ENCODE measurements at places on chromosomes 6 and 20. TPM values are rescaled to one million over a fixed set of nuclear protein-coding genes. Genes with fewer than 3 reads are reported as not detected.

DNA sequence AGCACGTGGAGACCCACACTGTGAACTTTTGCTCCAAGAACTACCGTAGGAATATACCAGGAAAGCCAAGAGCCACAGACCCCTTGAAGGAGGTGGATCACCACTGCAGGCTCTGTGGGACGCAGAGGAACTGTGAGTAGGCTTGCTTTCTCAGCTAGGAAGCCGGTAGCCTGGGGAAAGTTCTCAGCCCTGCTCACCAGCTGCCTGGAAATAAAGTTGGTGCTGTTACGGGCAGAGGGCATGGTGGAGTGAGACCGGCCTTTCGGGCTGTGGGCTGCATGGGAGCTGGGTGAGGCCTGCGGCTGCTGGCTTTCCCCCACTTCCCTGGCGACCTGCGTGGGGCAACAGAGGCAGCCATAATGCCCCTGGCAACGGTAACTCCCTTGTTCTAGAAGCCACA is 373.0 kb upstream of the RUNX2 start:
- no peak for DNase-seq

DNA sequence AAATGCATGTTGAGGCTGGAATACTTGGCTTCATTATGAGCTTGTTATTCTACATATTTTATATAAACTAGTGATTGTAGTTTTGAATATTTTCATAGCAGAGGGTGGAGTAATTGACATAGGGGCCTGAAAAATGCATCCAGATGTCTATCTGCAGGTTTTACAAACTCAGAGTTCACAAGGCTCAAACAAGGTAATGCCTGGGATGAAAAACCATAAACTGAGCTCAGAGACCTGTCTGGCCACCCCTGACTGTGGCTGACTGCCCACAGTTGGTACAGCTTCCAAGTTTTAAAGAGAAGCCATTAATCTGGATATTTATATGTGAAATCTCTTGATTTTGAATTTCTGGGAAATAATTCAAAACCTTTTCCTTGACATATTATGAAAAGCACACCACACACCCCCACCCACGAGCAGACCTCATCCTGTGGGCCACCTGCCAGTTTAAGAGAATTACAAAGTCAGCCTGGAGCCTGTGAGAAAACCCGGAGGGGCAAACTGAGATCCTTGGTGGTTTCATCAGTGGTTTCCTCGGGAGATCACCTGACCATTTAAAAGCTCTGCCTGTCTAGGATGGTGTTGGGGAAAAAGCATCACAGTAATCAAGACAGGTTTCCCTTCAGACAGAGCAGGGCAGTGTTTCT is 230.1 kb downstream of the SAMD5 start:
- DNase-seq, result no peak

DNA sequence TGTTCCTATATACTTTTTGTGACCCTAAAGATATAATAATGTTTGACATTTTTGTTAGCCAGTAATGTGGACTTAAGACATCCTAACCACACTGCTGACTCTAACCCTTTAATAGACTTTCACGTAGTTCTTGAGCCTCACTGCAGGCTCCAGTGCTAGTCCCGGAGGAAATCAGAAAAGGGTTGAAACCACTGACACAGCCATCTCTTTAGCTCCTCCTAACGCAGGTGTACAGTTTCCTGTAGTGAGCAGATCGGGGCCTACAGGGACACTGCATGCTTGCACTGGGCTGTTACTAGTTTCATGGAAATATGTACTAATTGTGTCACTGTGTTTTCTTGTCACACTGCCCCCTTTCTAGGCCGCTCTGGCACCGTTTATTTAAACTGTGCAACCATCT is 512 bp upstream of the HDGFL1 start:
- DNase-seq, result no peak

- DNase-seq, result no peak
Measured at GRCh38 chr6:56961151-56961550, 6.2 kb downstream of the BEND6 start.

DNA sequence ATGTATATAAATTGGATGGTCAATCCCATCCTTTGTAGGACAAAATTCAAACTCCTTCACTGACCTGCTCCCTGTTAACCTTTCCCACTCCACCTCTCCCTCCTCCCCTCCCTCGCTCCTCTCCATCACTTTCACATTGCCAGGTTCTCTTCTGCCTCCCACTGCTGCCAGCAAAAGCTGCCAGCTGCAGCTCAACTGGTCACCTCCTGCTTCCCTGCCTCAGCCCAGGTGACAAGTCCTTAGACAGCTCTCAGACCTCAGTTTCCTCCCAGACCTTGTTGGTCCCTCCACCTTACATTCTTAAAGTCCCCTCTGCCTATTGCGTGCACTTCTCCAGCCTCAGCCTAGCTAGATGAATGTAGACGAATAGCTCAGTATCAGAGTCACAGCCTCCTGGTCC is 23.3 kb upstream of the RTF2 start:
- DNase-seq, result no peak

DNA sequence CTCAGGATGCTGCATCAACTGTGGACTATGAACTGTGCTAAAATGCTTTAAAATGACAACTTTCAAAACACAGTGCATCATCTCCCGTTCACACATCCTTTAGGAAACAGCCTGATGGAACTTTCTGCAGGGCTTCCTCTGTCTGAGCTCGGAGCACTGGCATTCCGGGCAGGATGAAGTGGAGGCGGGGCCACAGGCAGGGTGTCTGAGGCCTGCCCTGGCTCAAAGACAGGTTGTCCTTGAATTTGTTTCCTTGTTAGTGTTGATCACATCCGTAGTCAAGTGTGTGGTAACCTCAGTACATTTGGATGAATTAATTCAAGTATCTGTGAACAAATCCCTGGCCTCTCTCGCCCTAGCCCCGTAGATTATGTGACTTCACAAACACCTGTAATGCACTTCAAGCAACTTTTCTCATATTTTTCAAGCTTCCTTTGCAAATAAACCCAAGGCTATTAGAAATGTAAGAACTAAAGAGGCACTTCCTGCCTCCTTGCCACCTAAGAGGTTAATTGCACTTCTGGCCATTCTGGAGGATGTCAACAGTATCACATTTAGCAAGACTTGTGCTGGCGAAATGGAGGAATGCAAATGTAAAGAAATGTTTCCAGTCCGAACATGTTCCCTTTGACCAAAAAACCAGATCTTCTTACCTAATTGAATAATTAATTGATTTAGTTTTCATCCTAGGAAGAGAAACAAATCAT is 3.1 kb downstream of the CD93 start:
- no peak for DNase-seq

DNA sequence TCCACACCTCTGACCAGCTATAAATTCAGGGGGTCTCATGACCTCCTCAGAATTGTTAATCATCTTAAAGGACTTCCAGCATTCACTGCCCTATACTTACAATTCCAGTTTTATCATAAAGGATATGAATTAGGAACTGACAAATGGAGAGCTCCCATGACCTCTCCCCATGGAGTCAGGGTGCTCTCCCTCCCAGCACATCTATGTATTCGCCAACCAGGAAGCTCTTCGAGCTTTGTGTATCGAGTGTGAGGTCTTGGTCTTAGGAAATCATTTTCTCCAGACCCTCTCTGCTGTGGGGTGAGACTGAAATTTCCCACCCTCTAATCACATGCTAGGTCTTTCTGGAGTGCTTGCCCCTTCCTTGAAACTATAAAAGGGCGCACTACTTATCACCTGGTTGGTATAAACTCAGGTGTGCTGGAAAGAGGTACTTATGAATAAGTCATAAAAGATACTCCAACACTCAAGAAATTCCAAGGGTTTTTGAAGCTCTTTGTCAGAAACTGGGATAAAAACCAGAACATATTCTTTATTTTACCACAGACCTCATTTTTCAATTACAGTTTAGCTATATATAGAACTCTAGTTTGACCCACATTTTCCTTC is 238.4 kb upstream of the OPRM1 start:
- no peak for DNase-seq

DNA sequence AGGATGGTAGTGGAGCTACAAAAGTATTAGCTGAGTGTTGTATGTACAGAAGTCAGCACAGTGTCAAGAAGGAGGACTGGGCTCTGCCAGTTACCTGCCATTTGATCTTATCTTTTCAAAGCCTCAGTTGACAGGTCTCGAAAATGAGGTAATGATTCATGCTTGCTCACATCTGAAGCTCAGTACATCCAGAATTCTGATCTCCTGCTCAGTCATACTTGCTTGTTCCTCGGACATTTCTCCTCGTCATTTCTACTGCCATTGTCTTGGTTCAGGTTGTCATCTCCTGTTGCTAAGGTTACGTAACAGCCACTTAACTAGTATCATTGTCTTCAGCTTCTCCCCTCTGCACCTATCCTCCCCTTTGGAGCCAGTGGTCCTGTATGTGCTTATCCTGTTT is 89.5 kb downstream of the SLX4IP start:
- DNase-seq, result no peak

DNA sequence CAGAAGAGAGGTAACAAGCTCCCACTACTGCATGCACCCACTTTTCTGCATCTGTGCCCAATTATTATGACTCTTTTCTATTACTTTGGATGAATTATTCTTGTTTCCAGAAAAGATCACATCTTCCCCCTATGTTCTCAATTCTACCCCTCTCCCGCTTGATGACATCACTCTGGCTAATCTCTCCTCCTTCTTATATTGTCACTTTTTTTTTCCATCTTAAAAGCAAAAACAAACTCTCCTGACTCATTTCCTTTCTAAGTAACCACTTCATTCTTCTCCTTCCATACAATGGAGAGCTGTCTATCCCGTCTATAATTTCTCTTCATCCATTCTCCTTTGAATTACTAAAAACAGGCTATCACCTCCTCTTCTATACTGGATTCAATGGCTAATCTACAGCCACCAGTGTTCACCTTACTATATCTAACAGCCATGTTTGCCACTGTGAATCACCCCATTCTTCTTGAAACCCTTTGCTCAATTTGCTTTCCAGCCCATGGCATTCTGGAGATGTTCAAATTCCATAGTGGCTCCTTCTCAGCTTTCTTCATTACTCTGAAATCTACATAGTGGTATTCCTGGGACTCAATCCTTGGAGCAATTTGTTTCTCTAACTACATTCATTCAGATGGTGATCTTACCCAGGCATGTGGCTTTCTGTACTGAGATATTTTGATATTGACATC is 378.4 kb downstream of the ARHGAP18 start:
- DNase-seq, result no peak

- no peak for DNase-seq
Measured at GRCh38 chr6:131013495-131013894, 49.5 kb downstream of the EPB41L2 start.

DNA sequence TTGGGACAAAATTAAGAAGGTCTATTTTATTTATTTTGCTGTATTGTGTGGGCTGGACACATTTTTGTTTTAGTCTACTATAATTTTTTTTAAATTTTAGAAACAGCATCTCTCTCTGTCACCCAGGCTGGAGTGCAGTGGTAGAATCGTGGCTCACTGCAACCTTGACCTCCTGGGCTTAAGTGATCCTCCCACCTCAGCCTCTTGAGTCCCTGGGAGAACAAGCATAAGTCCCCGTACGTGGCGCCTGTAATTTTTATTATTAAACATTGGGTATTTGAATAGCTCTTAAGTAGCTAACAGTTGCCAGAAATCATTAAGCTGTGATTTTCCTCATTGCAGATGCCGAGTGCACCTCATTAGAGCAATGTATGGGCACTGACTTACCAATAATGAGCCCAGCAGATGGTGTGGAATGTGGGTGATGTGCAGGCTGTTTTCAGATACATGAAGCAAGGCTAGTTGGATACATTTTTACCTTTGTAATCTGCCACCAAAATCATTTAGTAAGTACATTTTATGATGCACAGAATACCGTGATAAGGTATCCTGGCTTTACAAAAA is 10.3 kb upstream of the MAS1 start:
- DNase-seq, result no peak

DNA sequence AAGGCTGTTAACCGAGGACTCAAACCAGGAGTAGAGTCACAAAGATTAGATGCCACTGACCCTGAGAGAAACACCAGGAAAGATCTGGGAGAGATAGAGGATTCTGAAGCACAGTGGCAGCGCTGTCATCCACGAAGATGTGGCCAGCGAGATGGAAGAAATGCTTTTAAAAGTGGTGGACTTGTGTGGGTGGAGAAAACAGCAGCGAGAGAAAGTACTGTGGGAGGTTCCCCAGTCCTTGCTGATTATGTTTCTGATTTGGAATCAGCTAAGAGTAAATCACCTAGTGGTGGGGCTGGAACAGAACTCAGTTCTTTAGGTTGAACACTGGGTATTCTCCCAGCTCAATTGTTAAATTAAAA is 435 bp upstream of the ZNF322 start:
- DNase-seq, result no peak

GRCh38 chr20:17344790-17345189 is 118.0 kb downstream of the PCSK2 start:
- DNase-seq, result no peak

GRCh38 chr20:18638768-18639167 is 50.9 kb downstream of the DTD1 start:
- DNase-seq, result no peak

GRCh38 chr6:107611094-107611810 is 121.3 kb downstream of the SOBP start:
- DNase-seq, result no peak

DNA sequence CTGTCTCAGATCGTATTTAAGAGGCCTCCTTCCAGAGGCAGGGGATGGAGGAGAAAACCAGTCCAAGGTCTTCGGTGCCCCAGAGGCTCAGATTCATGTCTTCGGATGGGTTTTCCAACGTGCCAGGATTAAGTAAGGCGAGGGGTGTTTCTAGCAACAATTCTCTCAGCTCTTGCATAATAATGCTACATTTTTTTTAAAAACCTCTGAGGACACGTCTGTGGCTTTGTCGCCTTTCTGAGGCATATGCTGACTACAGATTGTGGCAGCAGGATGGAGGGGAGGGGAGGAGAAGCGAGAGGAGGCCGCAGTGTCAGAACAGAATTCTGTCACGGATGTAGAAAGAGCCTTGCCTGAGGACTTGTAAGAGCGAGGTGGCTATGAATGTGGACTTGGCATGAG is 17.7 kb upstream of the CCDC167 start:
- peak; percentile 92 for DNase-seq

GRCh38 chr6:114718186-114718585 is 375.4 kb upstream of the HS3ST5 start:
- DNase-seq, result no peak

DNA sequence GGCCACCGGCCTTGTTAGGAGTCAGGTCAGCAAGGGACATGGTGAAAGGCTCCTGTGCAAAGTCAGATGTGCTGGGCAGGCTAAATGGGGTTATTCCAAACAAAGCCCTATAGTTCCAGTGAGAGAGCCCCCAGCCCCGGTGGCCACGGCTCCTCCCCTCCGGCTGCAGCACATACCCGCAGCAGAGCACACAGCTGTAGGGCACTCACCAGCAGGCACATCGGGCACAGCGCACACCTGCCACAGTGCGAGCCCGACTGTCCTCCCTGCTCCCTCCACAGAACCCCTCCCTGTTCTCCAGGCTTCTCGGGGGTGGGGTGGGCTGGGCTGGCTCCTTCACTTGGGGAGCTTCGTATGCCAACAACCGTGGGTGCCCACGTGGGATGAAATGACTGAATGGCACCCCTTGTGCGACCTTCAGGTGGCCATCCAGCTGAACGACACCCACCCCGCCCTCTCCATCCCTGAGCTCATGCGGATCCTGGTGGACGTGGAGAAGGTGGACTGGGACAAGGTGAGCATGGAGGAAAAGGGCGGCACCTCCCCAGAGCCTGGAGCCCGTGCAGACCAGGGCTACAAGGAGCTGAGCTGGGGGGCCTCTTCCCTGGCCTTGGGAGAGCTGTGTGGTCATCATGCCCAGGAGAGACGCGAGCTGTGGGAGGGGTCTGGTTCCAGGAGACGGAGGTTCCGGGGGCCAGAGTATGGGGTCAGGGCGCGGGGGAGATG is 30.9 kb downstream of the PYGB start:
- DNase-seq, result no peak

- DNase-seq, result no peak
Measured at GRCh38 chr20:37955511-37955910, 52.6 kb downstream of the VSTM2L start.

Gene ZNF512B
- 5.9 TPM for total RNA-seq

Gene EEF1A1
- 15,038 TPM for total RNA-seq

Gene DEFB128
- not detected for total RNA-seq

Gene FLRT3
- total RNA-seq, result not detected

Gene HLA-DRA
- total RNA-seq, result not detected

Measured in G401 (cell line).